ENCODE measurements at places on chromosomes 1 and 21.

GRCh38 chr1:225914947-225915346 lies 9.1 kb downstream of the PYCR2 start:
- DNase-seq = no peak

DNA sequence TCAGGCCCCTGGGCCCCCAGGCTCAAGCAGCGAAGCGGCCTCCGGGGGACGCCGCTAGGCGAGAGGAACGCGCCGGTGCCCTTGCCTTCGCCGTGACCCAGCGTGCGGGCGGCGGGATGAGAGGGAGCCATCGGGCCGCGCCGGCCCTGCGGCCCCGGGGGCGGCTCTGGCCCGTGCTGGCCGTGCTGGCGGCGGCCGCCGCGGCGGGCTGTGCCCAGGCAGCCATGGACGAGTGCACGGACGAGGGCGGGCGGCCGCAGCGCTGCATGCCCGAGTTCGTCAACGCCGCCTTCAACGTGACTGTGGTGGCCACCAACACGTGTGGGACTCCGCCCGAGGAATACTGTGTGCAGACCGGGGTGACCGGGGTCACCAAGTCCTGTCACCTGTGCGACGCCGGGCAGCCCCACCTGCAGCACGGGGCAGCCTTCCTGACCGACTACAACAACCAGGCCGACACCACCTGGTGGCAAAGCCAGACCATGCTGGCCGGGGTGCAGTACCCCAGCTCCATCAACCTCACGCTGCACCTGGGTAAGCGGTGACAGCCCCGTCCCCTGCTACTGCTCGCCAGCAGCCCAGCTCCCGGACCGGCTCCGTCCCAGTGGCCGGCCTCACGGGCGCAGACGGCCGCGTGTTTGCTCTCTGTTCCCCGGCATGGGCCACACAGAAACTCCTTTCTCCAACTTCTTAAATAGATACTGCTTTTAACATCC lies 539 bp downstream of the LAMC1 start:
- no peak for DNase-seq

- peak; percentile 78 for DNase-seq
Observed at GRCh38 chr1:229209816-229210215, 61.1 kb upstream of the RAB4A start.

DNA sequence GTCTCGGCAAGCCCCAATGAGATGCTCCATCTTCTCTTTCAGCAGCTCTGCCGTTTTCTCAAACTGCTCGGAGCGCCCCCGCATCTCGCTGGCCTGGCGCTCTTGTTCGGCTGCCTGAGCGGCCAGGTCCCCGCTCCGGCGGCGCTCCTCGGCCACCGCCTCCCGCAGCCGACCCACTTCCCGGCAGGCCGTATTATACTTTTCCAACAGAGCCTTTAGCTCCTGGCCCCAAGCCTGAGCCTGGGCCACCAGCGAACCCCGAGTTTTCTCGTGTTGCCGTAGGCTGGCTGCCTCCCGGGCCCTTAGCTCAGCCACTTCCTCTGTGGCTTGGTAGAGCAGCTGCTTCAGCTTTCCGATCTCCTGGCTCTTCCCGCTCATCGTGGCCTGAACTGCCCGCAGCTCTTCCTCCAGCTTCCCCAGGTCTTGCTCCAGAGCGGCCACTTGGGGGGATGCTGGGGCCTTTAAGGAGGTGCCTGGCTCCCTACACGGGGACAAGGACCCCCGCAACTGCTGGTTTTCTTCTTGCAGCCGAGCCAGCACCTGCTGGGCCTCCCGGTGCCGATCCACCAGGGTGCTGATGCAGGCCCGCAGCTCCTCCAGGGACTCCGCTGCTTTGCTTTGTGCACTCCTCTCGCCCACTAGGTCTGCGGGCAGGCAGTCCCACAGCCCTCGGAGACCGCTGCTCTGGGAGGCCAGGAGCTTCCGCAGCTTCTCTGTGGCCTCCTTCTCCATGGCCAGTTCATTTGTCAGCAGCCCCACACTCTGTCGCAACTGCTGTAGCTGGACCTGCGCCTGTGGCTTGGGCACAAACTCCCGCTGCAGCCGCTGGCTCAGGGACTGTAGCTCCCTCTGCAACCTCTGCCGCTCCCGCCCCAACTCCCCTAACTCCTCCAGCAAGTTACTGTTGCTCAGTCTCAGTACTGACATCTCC lies 13.4 kb upstream of the PIAS3 start:
- no peak for DNase-seq

GRCh38 chr1:201282931-201283829 lies at the start of gene PKP1:
TSS of gene PKP1 (plus strand) at chr1:201283506. CDS start at chr1:201283703, 197 bp downstream.
- DNase-seq = no peak

- no peak for DNase-seq
Observed at GRCh38 chr1:19418503-19418971, 66.8 kb downstream of the CAPZB start.

- no peak for DNase-seq
Observed at GRCh38 chr21:41764558-41765419, 2.1 kb downstream of the RIPK4 start.

- no peak for DNase-seq
Observed at GRCh38 chr21:45552696-45553391, 10.6 kb upstream of the SLC19A1 start.

DNA sequence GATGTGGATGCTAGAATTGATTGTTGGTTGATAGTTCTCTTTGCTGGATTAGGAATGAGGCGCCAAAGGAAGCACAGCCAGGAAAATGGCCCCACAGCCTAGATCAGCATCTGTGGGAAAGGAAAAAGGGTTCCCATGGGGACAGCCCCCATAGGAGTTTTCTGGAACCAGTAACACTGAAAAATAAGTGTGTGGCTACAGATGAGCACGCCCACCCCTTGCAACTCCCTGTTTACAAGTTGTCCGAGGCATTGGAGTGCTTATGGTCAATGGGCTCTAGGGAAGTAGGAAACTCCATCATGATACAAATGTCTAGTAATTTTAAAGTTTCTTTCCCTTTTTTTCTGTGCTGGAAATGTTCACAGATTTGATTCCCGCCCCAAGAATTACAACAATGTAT lies 23.8 kb upstream of the UBE2U start:
- no peak for DNase-seq

- no peak for DNase-seq
Observed at GRCh38 chr1:64161357-64161941, 42.0 kb upstream of the UBE2U start.

- DNase-seq = no peak
Observed at GRCh38 chr1:26998429-26999300, 5.2 kb downstream of the TRNP1 start.

- DNase-seq = no peak
Observed at GRCh38 chr21:45004481-45005247, 64.8 kb downstream of the SLX9 start.

DNA sequence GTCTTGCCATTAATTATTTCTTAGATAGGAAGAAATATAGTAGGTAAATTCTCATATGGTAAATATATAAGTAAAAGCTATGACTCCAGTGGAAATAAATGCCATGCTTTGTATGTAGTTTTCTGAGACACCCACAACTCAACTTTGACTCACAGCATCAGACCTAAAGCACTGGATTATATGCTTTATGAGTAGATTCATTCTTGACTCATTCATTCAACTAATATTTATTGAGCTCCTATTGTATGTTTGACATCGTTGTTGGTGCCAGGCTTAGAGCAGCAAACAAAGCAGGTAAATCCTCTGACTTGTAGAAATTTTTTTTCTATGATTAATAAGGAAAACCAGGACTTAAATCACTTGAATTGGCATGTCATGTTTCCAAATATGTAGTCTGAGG lies 211.4 kb downstream of the PTPRC start:
- no peak for DNase-seq

- no peak for DNase-seq
Observed at GRCh38 chr1:25245809-25246599, 1.2 kb downstream of the RSRP1 start.

- no peak for DNase-seq
Observed at GRCh38 chr1:15685820-15686219, 1.7 kb downstream of the PLEKHM2 start.

DNA sequence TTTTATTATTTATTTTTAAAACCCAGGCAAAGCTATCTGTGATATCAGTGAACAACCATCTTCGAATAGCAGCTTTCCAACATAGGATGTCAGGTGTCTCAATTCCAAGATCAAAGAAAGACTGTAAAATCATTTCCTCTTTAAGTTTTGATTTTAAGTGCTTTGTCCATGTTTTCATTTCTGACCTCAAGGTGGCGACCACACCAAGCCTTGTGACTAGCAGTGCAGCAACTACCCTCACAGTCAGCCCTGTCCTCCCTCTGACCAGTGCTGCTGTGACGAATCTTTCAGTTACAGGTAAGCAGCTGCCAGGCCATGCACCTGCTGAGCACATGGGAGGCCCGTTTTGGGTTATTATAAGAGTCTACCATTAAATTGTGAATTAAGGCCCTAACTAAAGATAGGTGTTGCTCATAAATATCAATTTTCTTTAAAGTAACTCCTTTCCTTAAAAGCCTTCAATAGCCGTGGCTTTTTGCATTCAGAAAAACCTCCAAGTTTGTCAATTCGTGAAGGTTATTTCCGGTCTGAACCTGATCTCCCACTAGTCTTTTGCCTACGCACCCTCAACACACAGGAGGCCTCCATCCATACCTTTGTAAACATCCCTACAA lies 117.0 kb downstream of the CD247 start:
- DNase-seq = peak; percentile 2

GRCh38 chr21:31509194-31510017 lies 150.1 kb upstream of the SOD1 start:
- DNase-seq = no peak

- DNase-seq = peak; percentile 72
Observed at GRCh38 chr1:169113613-169114119, 7.2 kb downstream of the ATP1B1 start.

DNA sequence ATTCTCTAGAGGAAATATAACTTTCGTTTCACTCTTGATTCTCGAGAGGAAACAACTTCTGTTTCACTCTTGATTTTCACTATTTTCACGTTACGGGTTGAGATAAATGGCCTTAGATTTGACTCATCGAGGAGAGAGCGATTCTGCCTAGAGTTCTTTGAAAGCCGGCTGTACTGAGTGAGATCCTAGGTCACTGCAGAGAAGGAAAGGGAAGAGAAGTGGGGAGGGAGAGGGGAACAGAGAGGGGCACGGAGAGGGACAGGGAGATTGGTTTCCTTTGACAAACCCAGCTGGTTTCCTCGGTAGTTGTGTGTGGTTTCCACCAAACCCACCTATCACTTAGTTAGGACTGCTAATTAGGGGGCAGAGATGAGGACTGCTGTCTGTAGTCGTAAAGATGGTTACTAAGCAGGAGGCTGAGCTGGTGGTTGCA lies 21.6 kb upstream of the GPR137B start:
- no peak for DNase-seq

GRCh38 chr1:14968251-14968851 lies 185.2 kb upstream of the TMEM51 start:
- no peak for DNase-seq
